Stimulated activated CD4-positive, alpha-beta T cell treated with anti-CD3 and anti-CD28 coated beads, Interleukin-15, amount 100 ng/mL, for 48 hours (primary cell): ENCODE measurements at places on chromosomes 5 and 9.

DNA sequence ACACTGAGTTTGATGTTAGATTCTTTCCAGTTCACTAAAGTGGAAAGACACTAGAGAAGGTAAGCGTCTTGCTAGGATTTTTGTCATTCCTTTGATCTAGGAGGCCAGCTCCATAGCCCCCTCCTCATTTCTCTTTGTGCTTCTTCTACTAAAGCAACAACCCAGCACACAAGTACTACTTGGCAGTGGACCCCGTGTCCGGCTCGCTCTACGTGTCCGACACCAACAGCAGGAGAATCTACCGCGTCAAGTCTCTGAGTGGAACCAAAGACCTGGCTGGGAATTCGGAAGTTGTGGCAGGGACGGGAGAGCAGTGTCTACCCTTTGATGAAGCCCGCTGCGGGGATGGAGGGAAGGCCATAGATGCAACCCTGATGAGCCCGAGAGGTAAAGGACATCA lies 76.6 kb upstream of the WWC1 start:
- no peak for DNase-seq

- no peak for DNase-seq
These were observed 33.8 kb downstream of the JMY start for GRCh38 chr5:79269733-79270166.

GRCh38 chr9:137055385-137056364 lies 1.8 kb upstream of the ENTPD2 start:
- DNase-seq = no peak

DNA sequence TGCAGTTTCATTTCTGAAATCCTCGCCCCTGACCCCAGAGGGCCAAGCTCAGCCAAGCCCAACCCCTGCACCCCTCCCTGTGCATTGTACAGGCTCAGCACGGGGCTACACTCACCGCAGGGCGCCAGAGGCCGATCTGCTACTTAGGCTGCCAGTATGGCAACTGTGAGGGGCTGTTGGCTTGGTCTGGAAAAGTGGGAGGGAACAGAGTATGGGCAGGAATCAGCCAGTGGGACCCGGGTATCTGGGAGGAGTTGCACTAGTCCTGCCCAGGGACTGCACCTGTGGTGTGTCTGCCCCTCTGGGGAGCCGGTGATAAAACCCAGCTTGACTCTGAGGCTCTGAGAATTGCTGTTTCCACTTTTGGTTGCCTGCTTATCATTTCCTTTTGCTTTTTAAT lies 167.4 kb upstream of the KIF2A start:
- DNase-seq = no peak

GRCh38 chr5:68436686-68437520 lies 221.3 kb downstream of the PIK3R1 start:
- DNase-seq = no peak

DNA sequence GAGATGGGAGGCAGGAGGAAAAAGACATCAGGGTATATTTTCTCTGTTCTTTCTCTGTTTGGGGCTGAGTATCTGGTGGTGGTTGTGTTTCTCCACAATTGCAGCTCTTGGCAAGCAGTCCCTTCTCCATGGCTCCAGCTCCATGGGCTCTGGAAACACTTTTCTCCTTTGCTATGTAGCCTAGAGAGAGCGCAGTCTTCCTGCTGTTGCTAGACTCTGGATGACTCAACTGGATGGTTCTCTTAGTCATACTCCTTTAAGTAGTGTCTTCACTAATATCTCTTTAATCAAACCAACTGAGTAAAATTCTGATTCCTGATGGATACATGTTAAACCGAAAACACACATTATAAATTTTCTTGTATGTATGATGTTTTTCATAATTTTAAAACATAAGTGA lies 3.3 kb upstream of the PLGRKT start:
- no peak for DNase-seq
